ENCODE measurements at places on chromosomes 4 and X. TPM values are rescaled to one million over a fixed set of nuclear protein-coding genes. Genes with fewer than 3 reads are reported as not detected.
A peak's percentile ranks its signal among the peaks of the same experiment; 100 is the strongest.

GRCh38 chr4:145709336-145709735, 29.4 kb downstream of the C4orf51 start:
- no peaks in the 10 kb centered on the region for H3K27me3 ChIP-seq
- no peaks in the 10 kb centered on the region for H3K36me3 ChIP-seq
- no peak overlapping the region for H3K27ac ChIP-seq
- DNase-seq: no peak
- no peaks in the 10 kb centered on the region for H3K4me1 ChIP-seq
- no peak overlapping the region for H3K4me3 ChIP-seq

- no peak overlapping the region for H3K4me3 ChIP-seq
- no peaks in the 10 kb centered on the region for H3K36me3 ChIP-seq
- H3K4me1 ChIP-seq: no peaks in the 10 kb centered on the region
Observed at GRCh38 chrX:54695231-54695630, 102.8 kb downstream of the ITIH6 start.

GRCh38 chr4:186790630-186791029, 67.0 kb upstream of the FAT1 start:
- H3K4me3 ChIP-seq: no peak overlapping the region
- no peaks in the 10 kb centered on the region for H3K4me1 ChIP-seq
- no peak for DNase-seq
- no peaks in the 10 kb centered on the region for H3K27me3 ChIP-seq
- no peaks in the 10 kb centered on the region for H3K36me3 ChIP-seq

TASL gene
- total RNA-seq: 1.2 TPM

GRCh38 chr4:128386761-128387599, 99.4 kb upstream of the PGRMC2 start:
- no peaks in the 10 kb centered on the region for H3K4me1 ChIP-seq
- no peaks in the 10 kb centered on the region for H3K36me3 ChIP-seq
- H3K4me3 ChIP-seq: no peak overlapping the region
- peak overlapping the region; percentile 51 for H3K27ac ChIP-seq
- no peaks in the 10 kb centered on the region for H3K27me3 ChIP-seq

GRCh38 chr4:141294306-141294705, 73.6 kb downstream of the ZNF330 start:
- no peak overlapping the region for H3K27ac ChIP-seq
- no peaks in the 10 kb centered on the region for H3K27me3 ChIP-seq
- H3K4me3 ChIP-seq: no peak overlapping the region
- no peaks in the 10 kb centered on the region for H3K36me3 ChIP-seq
- no peak for DNase-seq

- peaks cover 15% of the 10 kb centered on the region for H3K4me1 ChIP-seq
- DNase-seq: no peak
- peaks cover 7% of the 10 kb centered on the region for H3K36me3 ChIP-seq
- no peaks in the 10 kb centered on the region for H3K27me3 ChIP-seq
Observed at GRCh38 chr4:10108391-10108790, 8.2 kb downstream of the WDR1 start.

DNA sequence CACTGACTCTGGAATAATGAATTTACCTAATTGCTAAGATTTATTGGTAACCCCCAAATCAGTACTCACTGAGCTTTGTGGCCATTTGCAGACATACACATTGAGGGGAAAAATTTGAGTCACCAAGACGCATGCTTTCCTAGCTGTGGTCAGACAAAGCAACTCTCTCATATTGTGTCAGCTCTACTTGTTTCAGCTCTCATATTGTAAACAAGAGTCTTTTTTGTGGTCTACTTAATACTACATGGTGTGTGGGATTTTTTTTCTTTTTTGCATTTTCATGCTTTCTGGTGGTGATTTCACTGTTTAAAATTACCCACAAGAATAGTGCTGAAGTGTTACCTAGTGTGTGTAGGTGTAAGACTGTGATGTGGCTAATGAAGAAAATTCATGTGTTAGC, 428.2 kb upstream of the GALNT7 start:
- H3K4me1 ChIP-seq: no peaks in the 10 kb centered on the region
- H3K27ac ChIP-seq: no peak overlapping the region
- no peak for DNase-seq

GRCh38 chr4:123412700-123413512, 16.3 kb downstream of the SPRY1 start:
- no peaks in the 10 kb centered on the region for H3K27me3 ChIP-seq
- peak overlapping the region; percentile 43 for H3K27ac ChIP-seq
- no peak for DNase-seq
- H3K4me1 ChIP-seq: peaks cover 19% of the 10 kb centered on the region

DNA sequence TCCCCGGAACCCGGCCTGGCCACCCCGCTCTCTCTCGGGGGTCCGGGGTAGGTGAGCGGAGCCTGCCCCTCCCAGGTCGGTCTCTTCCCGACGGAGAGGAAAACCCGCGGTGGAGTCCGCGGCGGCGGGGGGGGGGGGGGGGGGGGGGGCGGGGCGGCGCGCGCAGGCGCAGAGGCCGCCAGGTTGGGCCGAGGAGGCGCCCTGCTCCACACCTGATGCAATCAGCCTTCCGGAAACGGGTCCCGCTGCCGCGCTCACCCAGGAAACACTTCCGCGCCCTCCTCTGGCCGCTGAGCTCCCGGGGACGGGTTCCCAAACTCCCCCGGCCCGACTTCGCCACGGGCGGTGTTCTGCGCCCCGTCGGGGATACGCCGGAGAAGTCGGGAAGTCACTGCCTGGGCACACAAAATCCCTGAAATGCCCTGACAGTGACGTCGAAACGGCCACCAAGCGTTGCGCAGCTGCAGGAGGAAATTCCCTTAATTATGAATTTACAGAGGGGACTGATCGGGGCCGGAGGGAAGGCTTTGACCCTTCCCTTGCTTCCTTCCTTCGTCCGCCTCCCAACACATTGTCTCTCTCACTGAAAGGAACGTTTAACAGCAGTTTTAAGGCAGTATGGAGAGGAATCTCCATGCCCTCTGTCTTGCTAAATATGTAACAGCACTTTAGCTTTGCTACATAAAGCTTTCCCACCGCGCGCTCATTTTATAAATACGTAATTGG, 2.1 kb upstream of the APBB2 start:
- H3K4me3 ChIP-seq: peak overlapping the region; percentile 52
- H3K27ac ChIP-seq: peak overlapping the region; percentile 95
- DNase-seq: peak; percentile 78
- peaks cover 28% of the 10 kb centered on the region for H3K4me1 ChIP-seq

INPP4B gene
- 2.1 TPM for total RNA-seq

DNA sequence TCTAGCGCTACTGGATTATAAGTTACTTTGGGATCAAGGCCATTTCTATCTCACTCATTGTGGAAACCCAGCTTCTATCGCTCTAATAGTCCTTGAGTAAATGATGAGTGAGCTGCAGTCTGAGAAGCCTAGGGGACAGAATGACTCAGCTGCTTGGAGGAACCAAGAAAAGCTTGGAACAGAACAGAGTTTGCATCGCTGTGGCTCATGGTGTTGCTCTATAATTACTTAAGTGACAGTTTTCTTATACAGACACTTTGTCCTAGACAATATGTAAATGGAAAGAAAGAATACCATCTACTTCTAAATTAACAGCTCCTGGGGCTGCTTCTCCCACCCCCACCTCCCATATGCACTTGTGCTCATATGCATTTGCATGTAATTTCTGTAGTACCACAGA, 156.9 kb downstream of the SLIT2 start:
- no peak overlapping the region for H3K4me3 ChIP-seq
- H3K27me3 ChIP-seq: no peaks in the 10 kb centered on the region
- no peak overlapping the region for H3K27ac ChIP-seq
- no peak for DNase-seq

DNA sequence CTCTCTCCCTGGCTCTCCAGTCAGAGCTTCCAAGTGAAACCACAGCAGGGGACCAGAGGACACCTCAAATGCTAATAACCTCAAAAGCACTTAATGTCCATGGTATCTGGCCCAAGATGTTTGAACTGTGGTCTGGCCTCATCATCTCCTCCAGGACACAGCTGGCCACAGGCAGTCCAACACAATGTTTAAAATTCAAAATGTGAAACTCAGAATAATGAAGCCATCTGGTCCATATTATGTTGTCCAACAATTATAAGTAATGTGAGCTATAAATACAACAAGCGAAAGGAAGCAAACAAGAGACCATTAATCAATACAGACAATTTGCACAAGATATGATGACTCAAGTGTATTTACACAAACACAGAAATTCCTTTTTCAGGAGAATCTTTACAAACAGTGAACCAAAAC, 90.7 kb upstream of the S100G start:
- no peak overlapping the region for H3K27ac ChIP-seq
- H3K27me3 ChIP-seq: no peaks in the 10 kb centered on the region
- H3K36me3 ChIP-seq: no peaks in the 10 kb centered on the region
- no peak overlapping the region for H3K4me3 ChIP-seq
- peaks cover 3% of the 10 kb centered on the region for H3K4me1 ChIP-seq

GIMD1 gene
- not detected for total RNA-seq

LRIT3 gene
- not detected for total RNA-seq

DNA sequence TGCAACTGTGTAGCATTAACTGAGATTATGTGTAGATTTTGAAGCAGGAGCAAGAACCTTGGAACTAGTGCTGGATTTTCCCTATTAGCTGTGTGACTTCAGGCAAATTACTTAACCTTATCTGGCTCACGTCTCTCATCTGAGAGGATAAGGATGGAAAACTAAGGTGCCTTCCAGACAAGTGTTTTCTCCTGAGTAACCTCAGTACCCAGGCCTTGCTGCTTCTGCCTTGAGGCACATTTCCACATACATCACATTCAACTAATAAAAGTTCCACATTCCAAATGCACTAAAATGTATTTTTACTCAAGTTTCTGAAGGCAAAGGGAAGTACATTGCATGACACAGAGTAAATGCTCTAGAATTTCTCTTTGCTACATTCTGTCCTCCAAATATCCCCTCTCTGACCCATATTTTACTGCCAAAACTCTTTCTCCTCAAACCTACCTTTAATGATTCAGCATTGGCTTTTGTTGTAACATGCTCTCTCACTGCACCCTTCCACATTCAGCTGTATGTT, 195.4 kb upstream of the ADGRL3 start:
- H3K4me3 ChIP-seq: no peak overlapping the region
- H3K4me1 ChIP-seq: no peaks in the 10 kb centered on the region
- no peaks in the 10 kb centered on the region for H3K36me3 ChIP-seq
- no peak for DNase-seq

GRCh38 chr4:7842384-7843279, 97.0 kb downstream of the AFAP1 start:
- H3K36me3 ChIP-seq: no peaks in the 10 kb centered on the region
- H3K4me3 ChIP-seq: no peak overlapping the region
- peak overlapping the region; percentile 15 for H3K27ac ChIP-seq
- H3K27me3 ChIP-seq: no peaks in the 10 kb centered on the region
- no peak for DNase-seq

- H3K27me3 ChIP-seq: no peaks in the 10 kb centered on the region
- H3K4me1 ChIP-seq: no peaks in the 10 kb centered on the region
- no peak overlapping the region for H3K4me3 ChIP-seq
- H3K36me3 ChIP-seq: no peaks in the 10 kb centered on the region
- no peak for DNase-seq
- no peak overlapping the region for H3K27ac ChIP-seq
Observed at GRCh38 chr4:22787753-22788375, 95.1 kb downstream of the GBA3 start.

GRCh38 chr4:18021470-18021719, 160 bp downstream of the LCORL start:
- no peaks in the 10 kb centered on the region for H3K27me3 ChIP-seq
- H3K27ac ChIP-seq: peak overlapping the region; percentile 94
- peaks cover 9% of the 10 kb centered on the region for H3K4me1 ChIP-seq
- peak overlapping the region; percentile 79 for H3K4me3 ChIP-seq

TET2 gene
- 7.8 TPM for total RNA-seq

SLIT2 gene
- 1.8 TPM for total RNA-seq

CT55 gene
- total RNA-seq: not detected

GRCh38 chr4:23130845-23131244, 438.1 kb downstream of the GBA3 start:
- no peak overlapping the region for H3K4me3 ChIP-seq
- no peaks in the 10 kb centered on the region for H3K36me3 ChIP-seq
- H3K27ac ChIP-seq: no peak overlapping the region
- H3K4me1 ChIP-seq: no peaks in the 10 kb centered on the region
- H3K27me3 ChIP-seq: no peaks in the 10 kb centered on the region

GRCh38 chr4:100895556-100896197, 377.9 kb upstream of the EMCN start:
- H3K27ac ChIP-seq: peak overlapping the region; percentile 46
- no peak for DNase-seq
- H3K4me1 ChIP-seq: no peaks in the 10 kb centered on the region
- H3K27me3 ChIP-seq: no peaks in the 10 kb centered on the region
- H3K4me3 ChIP-seq: peak overlapping the region; percentile 54
- H3K36me3 ChIP-seq: no peaks in the 10 kb centered on the region

- H3K36me3 ChIP-seq: no peaks in the 10 kb centered on the region
- H3K27ac ChIP-seq: no peak overlapping the region
- H3K27me3 ChIP-seq: no peaks in the 10 kb centered on the region
Observed at GRCh38 chr4:1466034-1466862, 60.0 kb upstream of the NKX1-1 start.

- no peak overlapping the region for H3K27ac ChIP-seq
- no peaks in the 10 kb centered on the region for H3K4me1 ChIP-seq
- DNase-seq: no peak
- H3K27me3 ChIP-seq: no peaks in the 10 kb centered on the region
- H3K36me3 ChIP-seq: no peaks in the 10 kb centered on the region
Observed at GRCh38 chr4:152246659-152247058, 289.2 kb downstream of the FBXW7 start.

DNA sequence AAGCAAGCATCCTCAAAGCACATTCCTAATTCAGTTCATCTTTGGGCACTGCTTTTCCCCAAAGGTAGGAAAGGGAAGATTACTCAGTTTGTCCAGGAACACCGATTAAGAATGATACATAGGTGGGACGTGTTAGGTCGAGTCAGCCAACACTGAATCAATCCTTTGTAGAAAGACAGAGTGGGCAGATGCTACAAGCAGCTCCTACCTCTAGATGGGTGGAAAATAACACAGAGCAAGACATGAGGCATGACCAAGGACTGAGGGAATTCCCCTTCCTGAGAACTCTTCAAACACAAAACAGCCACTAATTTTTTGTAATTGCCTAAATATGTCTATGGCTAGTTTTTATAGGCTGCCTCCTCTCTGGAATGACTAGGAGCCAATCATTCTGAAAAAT, 331.7 kb downstream of the HNRNPD start:
- H3K36me3 ChIP-seq: no peaks in the 10 kb centered on the region
- peaks cover 17% of the 10 kb centered on the region for H3K4me1 ChIP-seq
- peaks cover 8% of the 10 kb centered on the region for H3K27me3 ChIP-seq
- DNase-seq: no peak
- no peak overlapping the region for H3K27ac ChIP-seq
- no peak overlapping the region for H3K4me3 ChIP-seq

DNA sequence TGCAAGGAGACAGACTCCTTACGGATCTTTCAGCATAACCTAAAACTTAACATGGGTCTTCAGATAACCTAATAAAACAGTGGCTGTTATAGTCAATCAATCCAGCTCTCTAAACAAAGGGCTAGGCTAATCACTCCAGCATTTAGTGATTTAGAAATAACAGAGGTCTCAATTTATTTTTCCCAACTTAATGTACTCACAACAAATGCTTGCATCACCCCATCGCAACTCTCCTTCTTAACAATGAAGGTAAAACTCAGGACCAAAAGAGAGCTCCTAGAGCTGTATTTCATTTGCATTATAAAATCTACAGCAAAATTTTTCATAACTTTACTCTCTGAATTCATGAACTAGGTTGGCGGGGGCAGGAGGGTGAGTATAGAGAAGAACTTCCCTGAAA, 1.1 kb downstream of the LIN54 start:
- peaks cover 1% of the 10 kb centered on the region for H3K36me3 ChIP-seq
- no peak overlapping the region for H3K27ac ChIP-seq
- peaks cover 24% of the 10 kb centered on the region for H3K4me1 ChIP-seq
- H3K4me3 ChIP-seq: peak overlapping the region; percentile 92
- no peaks in the 10 kb centered on the region for H3K27me3 ChIP-seq
- DNase-seq: no peak

Data from liver (tissue), 10 donors.